NCI-H2081 treated with DMSO at 0.1 percent for 48 hours (cell line): ENCODE measurements at places on chromosomes 12 and 14.

DNA sequence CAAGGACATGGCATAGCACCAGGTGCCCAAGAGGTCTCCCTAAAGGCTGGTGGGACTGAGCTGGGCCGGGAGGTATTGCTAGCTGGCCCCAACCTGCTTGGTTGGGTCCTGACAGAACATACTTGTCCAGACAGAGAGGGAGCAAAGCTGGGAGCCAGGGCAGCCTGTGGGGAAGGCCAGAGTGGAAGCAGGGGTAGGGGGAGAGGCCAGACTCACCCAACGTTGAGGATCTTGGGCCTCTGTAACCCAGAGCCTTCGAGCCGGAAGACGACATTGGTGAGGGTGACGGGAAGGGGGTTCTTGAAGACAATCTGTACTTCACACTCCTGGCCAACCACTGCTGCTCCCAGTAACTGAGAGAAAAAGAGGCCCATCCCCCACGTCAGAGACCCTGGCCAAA, 9.0 kb downstream of the TGM1 start:
- no peak for DNase-seq

DNA sequence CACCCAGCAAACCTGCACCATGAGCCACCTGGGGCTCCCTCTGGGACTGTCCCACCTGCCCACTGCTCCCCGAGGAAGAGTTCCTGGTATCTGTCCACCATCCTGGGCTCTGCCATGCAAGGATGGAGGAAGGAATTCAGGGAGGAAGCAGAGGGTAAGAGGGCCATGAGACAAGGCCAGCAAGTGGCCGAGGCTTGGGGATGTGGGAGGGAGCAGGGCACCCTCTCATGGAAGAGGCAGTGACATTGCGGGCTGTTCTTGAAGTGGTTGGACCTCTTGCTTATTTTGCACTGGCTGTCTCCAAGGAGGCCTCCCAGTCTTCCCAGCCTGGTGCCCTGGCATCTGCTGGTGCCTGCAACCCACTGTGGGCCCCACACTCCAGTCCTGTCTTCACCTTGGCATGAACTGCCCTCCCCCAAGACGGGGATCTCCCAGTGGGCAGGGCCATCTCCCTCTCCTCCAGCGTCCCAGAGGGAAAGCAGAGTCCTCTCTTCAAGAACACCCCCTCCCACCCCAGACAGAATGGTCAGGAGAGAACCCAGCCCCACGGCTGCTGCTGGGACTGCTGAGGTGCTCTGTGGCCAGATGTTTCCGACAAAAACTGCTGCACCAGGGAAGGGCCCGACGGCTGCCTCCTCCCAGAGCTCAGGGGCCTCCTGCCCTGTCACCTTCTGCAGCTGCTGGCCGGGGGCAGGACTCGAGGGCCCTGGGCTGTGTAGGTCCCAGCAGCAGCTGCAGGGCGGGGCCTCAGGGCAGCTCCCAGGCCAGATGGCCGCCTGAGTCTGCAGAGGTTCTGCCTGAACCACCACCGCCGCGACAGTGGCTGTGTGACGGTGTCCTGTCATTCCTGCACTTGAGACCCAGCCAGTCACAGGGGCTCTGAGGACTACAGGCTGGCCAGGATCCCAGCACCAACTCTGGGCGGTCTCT, 1.8 kb upstream of the AKT1 start:
- no peak for DNase-seq

DNA sequence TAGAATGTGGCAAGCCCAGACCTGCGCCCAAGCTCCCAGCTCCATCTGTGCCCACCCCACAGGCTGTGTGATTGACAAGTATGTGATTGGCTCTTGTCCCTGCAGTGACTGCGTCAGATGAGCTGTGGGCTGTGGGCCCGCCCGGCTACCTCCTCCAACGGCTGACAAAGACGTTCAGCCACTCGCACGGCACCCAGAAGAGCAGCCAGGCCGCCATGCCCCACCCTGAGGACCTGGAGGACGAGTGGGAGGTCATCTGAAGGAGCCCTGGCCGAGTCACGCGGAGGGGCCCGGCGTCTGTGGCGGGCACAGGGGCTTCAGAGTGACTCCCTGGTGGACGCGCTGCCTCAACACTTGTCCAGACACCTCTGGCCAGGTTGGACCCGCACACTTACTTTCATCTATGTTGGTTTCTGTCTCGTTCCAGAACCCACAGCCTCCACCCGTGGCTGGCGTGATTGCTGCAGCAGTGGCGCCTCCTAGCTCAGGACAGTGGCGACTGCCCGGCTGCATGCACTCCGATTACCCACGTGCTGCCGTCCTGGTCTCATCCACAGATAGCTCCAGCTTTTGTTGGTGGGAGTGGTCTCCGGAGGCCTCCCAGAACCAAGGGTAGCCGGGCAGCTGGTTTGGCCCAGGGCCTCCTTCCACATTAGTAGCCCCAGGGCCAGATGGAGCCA, 11.4 kb downstream of the ANKRD9 start:
- DNase-seq: no peak

- no peak for DNase-seq
Measured at GRCh38 chr12:6928703-6929407, 1.1 kb downstream of the ATN1 start.

DNA sequence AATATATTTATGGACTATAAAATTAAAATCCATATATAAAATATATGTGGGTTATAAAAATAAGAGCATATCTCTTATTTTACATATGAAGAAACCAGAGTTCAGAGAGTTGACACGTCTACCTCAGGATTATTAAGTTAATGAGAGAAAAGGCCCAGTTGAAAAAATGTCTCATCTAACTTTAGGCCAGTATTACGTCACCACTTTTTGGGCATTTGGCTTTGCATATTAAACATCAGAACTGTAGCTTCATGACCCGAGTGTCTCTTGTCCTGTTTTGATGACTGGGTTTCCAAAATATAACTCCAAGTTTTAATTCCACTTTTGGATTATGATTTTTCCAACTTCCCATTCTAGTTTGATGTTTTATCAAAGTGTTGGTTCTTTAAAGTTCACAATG, 1026.1 kb downstream of the SLC6A15 start:
- DNase-seq: no peak

- DNase-seq: no peak
Measured at GRCh38 chr12:107458990-107459389, 226.6 kb upstream of the PWP1 start.

- no peak for DNase-seq
Measured at GRCh38 chr12:23222801-23223200, 597.8 kb downstream of the ETNK1 start.

DNA sequence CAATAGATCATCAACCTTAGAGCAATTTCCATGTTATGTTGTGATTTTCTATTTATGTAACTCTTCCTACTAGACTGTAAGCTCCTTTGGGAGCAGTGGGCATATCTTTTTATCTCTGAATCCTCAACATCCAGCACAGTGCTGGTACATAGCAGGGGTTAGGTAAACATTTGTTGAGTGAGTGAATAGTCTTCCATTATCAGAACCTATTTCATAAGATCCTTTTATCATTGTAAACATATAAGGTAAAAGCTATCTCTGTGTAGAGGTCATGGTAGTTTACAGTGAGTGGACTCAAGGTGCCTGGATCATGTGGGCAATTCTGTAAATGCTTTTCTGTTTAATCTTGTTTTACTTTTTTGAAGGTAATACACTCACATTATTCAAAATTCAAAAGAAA, 15.1 kb downstream of the FKBP11 start:
- no peak for DNase-seq

DNA sequence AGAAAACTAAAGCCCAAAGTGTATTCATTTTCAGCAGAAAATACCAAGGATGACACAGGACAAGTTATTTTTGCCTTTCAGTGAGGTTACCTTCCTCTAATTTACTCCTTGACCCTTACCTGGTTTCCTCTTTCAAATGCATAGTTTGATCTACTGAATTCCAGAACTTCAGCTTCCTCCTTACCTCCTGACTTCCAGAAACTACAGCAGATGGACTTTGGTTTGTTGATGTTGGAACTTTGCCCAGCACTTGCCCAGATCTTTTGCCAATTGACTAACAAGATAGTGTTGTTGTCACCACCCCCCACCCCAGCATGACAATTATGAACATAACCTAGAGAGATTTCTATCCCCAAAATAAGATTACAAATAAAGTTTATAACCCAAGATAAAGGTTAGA, 63.2 kb downstream of the NAV3 start:
- DNase-seq: no peak

DNA sequence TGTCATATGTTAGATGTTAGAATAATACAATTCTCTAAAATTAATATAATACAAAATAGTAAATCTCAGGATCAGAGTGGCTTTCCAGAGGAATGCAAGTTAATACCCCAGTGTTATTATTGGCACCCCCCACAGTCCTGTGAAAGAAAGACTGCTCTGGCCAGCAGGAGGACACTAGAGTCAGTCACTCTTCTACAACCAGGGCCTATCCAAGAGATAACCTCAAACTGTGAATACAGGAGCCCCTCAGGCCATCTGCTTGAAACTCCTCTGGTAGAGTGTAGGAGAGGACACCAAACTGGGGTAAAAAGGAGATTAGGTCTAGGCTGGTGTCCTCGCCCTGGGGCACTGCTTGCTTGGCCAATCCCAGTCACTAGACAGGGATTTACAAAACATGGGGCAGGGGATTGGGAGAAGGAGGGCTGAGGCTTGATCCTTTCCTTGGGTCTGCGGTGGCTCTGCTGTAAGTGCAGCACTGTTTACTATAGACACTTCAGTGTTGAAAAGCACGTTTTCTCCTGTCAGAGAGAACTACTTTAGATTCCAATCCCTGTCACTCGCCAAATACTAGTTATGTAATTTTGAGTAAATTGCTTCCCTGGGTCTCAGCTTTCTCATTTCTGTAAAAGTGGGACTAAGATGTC, 44.5 kb upstream of the PTPRR start:
- no peak for DNase-seq

GRCh38 chr14:31968107-31968810, 108.8 kb upstream of the ARHGAP5 start:
- no peak for DNase-seq

DNA sequence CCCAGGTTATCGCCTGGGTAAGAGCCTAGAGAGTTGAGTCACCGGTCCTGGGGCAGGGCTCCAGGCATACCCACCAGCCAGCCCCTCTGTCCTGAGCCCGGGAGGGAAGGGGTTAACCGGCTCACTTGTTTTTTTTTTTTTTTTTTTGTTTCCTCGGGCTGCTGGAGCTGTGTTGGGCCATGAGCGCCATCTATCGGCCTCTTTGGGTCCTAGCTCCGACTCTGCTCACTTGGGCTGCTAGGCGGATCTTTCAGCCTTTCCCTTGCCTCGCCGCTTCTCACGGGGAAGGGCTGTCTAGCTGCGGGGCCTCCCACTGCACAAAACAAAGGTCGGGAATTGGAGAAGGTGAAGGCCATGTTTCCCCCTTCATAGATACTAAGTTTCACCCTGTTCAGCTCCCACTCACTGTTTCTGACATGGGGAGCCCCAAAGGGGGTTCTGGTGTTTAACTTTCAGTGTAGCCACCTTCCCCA, 2.8 kb upstream of the SMUG1 start:
- DNase-seq: peak; percentile 25

GRCh38 chr12:95630496-95630895, 79.2 kb upstream of the USP44 start:
- DNase-seq: no peak

- DNase-seq: no peak
Measured at GRCh38 chr14:32933629-32934072, 5.0 kb upstream of the NPAS3 start.

- no peak for DNase-seq
Measured at GRCh38 chr14:68225321-68225720, 405.7 kb downstream of the RAD51B start.

GRCh38 chr12:123942911-123943648, 29.6 kb downstream of the CCDC92 start:
- DNase-seq: no peak

GRCh38 chr14:90426031-90426540, 29.3 kb downstream of the CALM1 start:
- no peak for DNase-seq

DNA sequence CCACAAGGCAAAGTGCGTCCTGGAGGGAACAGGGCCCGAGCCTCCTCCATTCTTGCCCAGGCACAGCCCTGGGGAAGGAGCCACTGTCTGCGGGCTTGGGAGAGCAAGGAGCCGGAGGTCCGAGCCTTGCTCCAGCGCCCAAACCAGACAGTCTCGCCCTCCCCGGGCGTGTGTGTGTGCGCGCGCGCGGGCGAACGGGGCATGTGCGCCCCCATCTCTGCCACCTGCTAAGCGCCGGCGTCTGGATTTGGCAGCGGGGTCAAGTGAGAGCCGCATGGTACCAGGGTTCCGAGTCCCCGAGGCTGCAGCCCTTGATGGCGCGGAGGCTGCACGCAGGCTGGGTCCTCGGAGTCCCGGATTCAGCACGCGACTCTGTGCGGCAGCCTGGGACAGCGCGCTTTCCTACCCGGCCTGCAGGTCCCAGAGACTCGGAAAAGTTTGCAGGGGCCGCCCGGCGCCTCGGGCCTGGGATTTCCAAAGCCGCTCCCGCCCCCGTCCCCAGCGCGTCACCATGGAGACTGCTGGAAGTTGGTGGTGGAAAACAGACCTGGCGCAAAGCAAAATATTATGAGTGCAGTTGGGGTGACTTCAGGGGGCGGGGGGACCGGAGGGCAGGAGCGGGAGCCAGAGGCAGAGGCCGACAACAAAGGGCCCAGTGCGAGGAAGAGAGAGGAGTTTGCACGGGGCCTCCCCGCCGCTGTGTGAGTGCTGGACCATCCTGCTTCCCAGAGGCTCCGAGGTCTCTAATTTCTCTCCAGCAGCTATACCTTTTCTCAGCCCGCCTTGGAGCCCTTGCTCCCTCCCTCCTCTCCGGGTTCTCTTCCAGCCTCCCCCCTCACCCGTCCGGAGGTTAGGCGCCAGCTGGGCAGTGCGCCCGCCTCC, 4.2 kb downstream of the RFX4 start:
- no peak for DNase-seq

GRCh38 chr12:51065530-51065929, 17.4 kb downstream of the LETMD1 start:
- no peak for DNase-seq

DNA sequence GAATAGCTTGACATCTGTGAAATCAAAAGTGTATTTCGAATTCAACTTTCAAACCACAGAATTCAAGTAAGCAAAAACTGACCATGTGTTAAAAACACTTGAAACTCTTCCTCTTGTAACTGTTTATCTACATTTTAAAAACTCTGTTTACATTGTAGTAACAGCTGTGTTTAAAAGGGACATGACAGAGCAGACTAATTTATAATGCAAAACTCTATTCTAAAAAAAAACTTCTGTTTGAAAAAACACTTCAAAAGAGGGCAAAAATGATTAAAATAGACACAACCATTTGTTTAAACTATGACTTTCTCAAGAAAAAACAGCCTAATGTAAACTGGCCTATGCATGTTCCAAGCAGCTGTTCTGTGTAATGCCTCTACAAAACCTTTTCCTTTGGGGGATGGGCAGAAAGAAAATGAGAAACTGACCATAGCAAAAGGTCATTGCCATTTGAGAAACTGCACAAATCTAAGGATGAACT, 149.1 kb upstream of the HMGA2 start:
- DNase-seq: no peak
